ENCODE measurements at places on chromosomes 4 and X.
A peak's percentile ranks its signal among the peaks of the same experiment; 100 is the strongest.

DNA sequence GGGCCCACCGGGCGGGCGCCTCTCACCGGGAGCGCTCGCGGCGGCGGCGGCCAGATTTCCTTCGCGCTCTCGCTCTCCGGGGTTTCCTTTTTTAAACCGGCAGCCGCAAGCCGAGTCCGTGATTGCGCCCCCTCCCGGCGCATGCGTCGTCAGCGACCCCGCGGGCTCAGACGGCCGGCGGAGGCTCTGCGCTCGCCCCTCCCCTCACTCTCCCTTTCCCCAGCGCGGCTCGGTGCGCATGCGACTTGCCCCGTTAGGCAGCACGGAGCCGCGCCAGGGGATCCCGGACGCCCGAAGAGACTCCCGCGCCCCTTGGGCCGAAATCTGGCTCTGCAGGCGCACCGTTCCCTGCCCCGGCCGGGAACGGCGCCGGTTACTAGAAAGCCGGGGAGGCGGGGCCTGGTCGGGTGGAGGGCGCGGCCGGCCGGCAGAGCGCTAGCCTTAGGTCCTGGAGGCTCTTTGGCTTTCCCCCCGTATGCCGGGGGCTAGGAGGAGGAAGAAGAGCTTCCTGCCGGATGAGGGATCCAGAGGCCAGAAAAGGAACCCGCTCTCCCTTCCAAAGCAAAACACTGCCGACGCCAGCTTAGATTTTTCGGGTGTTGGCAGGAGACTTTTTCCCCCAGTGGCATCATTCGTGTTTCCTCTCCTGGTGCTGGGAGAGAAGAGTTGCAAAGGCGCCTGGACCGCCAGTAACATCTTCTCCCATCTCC is at the start of gene CLOCK:
CLOCK (minus strand) TSS at position 154 of the 710 bp plus-strand sequence. CDS start 64,124 bp downstream, outside the sequence.
- DNase-seq: peak; percentile 52

GRCh38 chrX:41192880-41193279 is 107.6 kb downstream of the USP9X start:
- no peak for DNase-seq

DNA sequence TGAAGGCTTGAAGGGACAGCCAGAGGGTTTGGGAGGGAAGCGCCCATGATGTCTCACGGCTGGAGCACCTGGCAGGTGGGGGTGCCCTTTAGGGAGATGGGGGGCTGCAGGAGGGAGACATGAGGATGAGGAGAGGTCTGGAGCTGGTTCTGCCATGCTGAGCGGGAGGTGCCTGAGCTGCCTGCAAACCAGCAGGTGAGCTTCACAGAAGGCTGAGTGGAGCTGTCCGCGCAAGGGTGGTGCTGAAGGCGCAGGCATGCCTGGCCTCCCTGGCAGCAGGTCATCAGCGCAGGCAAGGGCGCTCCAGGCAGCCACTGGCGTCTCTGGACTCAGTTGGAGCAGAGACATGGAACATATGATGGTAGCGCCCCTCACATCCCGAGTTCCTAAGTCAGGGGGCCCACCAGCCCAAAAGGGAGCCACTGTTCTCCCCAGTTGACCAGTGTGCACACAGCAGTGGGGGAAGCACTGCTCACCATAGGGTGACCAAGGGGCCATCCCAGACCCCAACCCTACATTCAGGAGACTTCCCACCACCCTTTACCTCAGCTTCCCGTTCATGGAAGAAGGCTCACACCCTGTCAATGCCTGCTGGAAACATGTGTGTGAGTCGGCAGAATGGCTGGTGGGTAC is 25.8 kb downstream of the ADRA2C start:
- DNase-seq: no peak

DNA sequence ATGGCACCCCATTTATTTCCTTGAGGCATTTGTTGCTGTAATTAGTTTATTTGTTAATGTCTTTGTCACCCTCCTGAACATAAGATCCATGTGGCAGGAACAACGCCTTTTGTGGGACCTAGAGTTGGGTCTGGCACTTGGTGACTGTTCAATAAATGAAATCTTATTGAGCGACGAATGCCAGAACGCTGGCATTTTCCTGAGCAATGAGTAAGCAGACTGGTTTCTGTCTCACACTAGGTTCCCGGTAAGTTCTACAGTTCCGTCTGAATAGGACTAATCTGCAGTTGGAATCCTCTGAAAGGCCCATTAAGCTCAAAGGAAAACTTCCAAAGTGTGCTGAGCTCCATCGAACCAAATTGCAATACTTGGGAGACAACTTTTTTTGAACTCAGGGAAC is 49.2 kb downstream of the GATB start:
- DNase-seq: no peak

GRCh38 chr4:187183346-187183745 is 459.7 kb upstream of the FAT1 start:
- DNase-seq: no peak

DNA sequence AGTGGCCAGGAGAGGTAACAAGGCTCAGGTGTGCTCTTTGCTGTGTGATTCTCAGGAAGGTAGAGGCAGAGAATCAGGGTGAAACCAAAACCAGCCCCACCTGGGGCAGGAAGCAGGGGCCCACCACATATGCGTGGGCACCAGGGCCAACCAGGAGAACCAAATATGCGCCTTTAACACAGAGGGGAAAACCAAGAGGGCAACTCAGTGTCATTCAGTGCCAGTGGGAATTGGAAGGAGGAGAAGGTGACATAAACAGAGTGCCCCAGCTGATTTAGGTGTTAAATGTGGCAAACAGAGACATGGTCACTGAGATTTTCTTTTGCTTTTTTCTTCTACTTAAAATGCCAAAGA is 106.8 kb upstream of the MAMLD1 start:
- DNase-seq: no peak

DNA sequence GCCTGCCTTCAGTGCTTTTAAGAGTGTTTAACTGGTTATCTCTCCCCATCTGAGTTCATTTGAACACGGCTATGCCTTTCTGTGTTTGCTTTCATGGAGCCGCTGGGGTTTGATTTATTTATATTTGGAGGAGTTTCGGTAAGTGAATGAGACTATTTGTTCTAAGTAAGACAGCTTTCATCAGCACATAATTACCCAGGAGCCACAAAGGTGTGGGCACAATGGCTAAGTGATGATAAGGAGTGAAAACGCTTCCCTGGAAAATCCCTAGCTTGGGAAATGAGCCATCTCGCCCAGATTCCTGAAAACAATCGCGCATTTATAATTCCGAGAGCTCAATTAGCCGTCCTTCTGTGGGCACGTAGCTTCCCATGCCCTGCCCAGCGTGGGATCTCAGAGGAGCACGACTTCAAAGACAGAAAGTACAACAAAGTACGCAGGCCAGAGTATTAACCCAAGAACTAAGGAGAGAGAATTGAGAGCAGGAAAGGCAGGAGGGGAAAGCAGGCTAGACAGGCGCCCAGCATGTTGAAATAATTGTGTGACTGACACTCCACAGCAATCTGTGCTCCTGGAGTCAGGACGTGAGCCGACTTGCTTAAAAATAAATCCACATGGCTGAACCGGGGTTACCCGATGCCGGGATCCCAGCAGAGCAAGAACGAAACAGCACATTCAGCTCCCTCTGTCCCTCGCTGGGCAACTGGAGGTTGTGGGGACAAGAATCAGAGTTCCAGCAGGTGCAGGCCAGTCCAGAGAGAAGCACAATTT is 99.0 kb downstream of the DHRSX start:
- DNase-seq: no peak

GRCh38 chr4:18734405-18734804 is 712.9 kb upstream of the LCORL start:
- no peak for DNase-seq

DNA sequence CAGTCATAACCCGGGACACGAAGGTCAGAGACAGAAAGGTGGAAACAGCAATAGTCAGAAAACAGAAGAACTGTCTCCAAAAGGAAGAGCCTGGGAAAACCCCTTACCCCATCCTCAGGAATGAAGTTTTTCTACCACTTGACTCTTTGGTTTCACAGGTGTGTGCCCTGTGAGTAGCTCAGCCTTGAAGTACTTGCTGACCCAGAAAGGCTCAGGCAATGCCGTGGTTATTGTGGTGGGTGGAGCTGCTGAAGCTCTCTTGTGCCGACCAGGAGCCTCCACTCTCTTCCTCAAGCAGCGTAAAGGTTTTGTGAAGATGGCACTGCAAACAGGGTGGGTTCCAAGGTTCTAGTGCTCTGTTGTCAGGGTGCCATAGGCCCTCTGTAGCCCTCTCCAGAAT is 24.4 kb downstream of the DGAT2L6 start:
- no peak for DNase-seq

GRCh38 chr4:151166636-151167035 is 67.2 kb downstream of the RPS3A start:
- no peak for DNase-seq

- DNase-seq: no peak
Observed at GRCh38 chr4:128603081-128603480, 206.4 kb upstream of the JADE1 start.

- no peak for DNase-seq
Observed at GRCh38 chr4:184317234-184317918, 99.7 kb upstream of the ENPP6 start.

DNA sequence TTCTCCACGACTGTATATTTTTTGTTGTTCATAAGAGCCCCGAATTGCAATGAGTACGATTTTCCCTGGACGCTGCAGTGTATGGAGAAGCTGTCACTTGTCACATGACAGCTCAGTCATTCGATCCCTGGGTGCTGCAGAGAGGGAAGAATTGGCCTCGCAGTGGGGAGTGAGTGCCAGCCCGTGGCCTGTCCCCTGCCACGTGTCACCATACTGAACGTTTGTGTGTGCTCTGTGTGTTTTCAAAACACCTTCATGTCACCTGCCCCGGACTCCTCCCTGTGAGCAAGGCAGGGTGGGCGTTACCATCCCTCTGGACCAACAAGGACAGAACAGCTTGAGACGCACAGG is 77.9 kb downstream of the TBL1X start:
- no peak for DNase-seq

DNA sequence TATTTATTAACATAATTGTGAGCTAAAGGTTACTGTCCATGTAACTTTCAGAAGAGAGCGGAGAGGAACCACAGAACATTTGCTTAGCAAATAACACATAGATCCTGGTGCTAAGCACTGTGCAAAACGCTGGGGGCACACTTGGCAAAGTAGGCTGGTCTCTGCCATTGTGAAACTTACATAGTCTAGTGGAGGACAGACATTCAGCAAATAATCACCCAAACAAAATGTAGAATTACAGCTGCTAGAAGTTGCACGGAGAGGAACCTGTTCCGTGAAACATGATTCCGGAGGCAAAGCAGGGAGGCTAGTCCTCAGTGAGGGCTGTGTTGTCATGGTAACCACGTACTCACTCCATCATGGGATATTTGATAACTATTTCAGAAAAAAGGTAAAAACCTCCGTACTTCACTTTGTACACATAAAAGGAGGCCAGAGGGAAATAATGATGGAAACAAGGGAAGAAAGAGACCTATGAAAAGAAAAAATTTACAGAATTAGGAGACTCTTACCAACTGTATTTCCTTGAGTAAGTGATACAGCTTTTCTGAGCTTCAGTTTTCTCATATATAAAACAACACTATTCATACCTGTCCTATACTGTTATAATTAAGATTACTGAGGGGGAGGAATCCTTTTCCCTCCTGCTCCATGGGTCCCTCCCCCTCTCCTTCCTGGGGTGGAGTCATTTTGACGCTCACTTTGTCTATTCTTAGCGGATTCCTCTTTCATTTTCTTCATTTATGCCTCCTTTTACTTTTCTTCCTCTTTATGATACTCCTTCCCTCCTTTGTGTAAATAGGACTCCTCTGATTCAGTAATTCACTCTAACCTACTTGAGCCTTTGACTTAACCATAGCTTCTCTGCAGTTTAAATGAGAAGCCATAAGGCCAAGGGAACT is 825 bp upstream of the RASGEF1B start:
- no peak for DNase-seq

DNA sequence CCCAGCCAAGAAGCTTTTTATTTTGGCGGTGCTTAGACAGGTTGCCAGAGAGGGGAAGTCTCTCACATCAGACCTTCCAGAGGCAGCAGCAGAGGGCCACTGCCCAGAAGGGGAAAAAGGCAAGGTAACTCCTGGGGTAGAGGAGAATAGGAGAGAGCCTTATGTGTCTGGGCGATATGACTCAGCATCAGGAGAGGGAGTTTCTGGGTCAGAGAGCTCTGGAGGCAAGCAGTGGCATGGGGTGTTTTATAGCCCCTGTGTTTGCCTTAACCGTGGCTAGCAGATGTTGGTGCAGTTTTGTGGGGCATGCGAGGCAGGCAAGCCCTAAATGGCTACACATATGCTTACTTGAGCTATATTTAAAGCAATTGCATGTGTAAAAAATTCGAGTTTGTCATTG is 8.3 kb upstream of the ZXDB start:
- no peak for DNase-seq

DNA sequence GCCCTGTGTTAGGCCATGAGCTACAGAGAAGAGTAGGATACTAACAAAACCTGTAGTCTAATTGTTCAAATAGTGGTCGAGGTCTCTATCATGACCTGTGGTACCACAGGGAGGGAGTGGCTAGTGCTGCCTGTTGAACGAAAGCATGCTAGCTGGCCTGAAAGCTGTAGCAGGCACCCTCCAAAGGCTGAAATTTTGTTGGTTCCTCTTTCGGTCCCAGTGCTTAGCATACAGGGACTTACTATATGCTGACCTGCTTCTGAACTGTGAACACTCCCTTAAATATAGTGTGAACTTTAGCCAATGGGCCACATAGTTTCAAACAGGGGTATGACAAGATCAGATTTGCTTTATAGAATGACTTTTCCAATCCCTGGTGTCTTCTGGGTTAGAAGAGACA is 113.4 kb downstream of the PJA1 start:
- DNase-seq: no peak

DNA sequence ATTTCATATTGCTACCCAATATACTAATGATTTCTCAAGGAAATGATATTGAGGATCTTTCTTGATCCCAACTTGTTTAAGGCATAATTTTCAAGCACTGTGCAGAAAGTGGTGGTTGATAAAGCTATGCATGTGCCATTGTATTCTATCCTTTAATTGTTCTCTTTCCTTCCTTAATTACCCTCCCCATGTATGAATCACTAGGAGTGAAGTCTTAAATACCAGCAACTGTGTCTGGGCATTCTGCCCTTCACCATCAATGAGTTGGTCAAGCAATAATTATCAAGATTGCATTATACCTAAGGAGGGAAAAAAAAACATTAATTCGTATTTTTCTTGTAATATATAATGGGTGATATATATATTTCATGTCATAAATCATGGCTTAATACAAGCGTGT is 111.8 kb upstream of the FRMPD4 start:
- no peak for DNase-seq

DNA sequence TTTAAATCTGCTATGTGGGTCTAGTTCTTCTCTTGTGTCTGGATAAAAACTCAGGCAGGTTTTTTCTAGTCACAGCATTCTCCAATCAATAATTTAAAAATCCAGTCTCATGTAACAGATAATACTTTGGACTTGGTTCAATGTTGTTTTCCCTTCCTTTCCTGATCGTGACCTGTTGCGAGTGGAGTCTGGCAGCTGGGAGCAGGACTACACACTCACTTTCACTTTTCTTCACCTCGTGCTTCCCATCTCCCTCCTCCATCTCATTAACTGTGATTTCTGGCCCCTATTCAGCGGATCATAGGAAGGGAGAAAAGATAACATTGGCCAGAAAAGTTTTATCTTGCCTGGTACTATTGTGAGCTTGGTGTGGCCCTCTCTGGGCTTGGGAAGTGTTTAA is 96.6 kb upstream of the GATB start:
- DNase-seq: no peak
